ENCODE measurements at places on chromosomes 2 and 18.

DNA sequence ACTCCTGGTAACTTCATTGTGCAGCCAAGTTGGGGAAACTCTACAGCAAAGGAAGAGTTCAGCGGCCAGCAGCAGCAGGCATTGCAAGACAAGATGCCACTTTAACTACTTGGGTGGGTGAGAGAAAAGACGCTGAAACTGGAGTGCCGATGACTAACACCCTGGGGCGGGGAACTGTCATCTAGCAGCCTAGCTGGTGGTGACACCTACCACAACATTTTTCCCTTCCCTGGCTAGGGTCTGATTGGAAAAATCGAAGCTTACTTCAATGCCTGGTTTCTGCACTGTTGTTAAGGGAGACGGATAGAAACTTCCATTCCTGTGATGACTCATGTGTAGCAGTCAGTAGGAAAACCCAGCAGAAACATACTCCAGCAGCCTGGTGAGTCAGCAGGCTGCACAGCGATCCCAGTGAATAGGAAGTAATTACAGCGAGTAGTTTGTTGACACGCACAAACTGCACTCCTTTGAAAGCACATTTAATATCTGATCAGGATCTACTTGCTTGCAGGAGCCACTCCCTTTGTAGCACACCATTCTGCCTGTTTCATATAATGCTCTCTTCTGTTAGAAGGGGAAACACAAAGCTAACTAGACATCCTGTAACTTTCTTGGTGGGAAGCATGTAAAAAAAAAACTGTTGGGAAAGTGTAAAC, 62.1 kb upstream of the MAPRE2 start:
- peak; percentile 63 for DNase-seq

DNA sequence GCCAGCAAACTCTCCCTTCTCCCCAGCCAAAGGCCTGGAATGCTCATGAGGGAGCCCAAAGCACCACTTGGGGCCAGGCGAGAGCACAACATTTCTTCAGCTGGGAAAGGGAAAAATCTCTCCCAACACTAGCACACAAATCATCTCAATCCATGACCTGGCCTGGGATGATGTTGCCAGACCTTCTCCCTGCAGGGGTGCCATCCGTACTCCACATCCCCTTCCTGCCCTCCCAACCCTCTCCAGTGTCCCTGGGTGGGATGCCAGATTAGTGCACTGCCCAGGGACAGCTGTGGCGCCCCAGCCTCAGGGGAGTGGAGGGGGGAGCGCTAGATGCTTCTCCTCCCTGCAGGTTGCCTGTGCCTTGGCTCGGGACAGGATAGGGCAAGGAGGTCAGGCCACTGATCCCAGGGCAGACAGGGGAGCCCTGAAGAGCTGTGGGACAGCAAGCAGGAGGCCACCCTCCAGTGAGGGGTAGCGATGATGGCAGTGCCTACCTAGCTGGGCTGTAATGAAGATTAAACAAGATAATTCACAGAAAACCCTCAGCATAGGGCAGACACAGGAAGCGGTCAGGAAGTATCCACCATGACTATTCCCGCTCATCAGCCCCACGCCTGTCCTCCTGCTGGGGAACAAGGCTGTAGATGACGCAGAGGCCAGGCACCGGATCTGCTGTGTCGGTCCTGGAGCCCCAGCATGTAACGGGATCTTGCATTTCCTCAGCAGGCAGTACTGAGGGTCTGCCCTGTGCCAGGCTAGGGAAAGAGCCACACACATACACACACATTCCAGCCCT, 31.1 kb downstream of the SERTAD2 start:
- DNase-seq = no peak

DNA sequence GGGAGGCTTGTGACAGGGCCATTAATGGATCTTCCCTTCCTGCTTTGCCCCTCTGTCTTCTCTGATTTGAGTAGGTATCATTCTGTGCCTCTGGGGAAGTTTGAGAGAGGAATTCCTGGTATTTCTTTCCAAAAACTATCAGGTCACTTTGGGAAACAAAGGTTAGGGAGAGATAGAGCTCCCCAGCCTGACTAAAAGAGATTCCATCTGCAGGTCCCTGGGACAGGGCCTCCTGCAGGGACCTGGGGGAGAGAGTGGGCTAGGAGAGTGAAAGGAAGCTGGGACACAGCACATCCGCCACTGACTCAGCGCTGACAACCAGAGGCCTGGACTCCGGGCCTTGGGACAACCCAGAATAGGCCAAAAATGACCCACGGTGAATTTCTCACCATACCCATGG, 6.4 kb downstream of the GALNT14 start:
- no peak for DNase-seq

DNA sequence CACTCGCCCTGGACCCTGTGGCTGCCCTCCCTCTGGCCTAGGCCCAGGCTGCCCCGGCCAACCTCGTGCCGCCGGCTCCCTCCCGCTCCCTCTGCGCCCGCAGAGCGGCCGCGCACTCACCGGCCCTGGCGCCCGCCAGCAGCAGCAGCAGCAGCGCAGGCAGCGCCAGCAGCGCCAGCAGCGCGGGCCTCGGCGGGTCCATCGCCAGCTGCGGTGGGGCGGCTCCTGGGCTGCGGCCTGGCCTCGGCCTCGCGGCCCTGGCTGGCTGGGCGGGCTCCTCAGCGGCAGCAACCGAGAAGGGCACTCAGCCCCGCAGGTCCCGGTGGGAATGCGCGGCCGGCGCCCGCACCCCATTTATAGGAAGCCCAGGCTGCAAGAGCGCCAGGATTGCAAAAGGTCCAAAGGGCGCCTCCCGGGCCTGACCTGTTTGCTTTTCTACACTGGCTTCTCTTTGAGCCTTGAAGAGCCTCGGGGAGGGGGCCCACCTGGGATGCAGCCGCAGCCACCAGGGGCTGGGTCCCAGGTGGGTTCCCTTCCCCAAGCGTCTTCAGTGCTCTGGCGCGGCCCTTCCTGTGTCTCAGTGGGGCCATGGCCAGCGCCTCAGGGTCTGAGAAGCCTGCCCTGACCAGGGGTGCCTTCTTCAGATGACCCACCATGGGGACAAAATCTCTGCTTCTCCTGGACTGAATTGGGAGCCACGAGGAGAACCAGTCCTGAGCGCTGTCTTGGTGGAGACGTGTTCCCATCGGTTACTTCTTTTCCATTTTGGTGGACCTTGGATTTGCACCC, at the start of gene APOB:
Gene APOB, minus strand, starts transcription at position 330 of the 789 bp plus-strand sequence. Its CDS starts 128 bp downstream, at position 202.
- DNase-seq = peak; percentile 15

DNA sequence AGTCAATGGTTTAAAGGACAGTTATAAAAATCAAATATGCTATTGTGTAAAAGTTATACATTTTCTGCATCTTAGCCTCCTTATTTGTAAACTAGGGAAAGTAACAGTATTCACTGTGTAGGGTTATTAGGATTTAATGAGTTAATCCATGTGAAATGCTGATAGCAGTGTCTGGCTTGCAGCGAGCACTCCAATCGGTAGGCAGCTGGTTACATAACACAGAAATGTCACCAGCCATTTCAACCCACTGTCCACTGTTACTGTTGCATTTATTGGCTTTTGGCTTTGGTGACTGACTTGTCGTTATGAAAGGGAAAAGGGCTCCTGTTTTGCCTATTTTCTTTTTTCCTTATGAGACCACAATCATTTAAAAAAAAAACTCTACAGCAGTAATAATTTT, 38.9 kb downstream of the ID2 start:
- DNase-seq = no peak

DNA sequence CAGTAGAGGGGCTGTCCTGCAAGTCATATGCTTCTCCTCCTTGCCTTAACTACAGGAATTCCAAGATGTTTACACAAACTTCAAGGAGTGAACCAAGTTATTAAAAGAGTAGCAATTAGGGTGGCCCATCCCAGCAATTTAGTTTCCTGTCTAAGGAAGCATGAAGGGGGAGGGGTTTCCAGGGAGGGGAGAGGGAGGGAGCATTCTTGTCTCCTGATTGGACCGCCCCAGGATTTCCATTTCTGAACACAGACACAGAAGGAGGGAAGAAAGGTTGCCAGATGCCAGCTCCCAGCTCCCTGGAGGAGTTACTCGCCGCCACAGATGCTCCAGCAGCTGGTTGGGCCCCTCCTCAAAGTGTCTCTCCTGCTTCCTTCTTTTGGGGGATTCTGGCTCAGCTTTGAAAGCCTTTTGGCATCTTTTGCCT, 107.6 kb downstream of the TRIB2 start:
- no peak for DNase-seq

DNA sequence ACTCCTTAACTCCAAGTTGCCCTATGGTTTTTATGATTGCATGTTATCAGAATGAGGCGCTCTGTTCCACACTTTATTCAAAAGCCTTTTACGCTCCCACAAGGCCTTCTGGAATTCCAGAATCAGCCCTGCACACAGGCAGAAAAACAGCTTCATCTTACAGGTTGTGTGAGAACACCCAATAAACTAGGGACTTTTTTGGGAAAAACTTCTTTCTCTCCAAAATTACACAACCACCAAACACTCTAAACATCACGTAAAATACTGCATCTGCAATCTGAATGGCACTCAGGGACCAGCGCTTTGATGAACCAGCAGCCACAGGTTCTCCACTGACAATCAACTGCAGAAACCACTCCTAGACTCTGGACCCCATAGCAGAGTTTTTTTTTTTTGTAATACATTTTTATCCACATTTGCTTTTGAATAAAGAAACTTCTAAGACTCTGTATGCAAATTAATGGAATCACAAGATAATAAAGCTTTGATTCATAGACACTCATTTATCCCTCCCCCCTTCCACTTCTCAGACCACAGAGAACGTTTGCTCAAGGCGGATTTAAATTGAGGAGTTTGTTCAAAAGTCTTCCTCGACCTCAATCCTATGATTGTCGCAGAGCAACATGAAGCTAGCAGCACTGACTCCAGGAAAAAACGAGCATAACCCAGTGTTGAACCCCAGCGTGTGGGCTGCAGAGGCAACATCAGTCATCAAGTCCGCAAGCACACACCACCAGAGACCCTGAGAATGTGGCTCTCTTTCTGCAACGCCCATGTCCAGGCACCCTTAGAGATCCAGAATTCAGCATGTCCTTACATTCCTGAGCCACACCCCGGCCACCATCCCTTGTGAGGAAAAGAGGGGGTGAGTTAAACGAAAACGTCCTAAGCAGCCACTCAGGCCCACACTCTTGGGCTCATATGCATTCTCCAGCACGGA, 116.5 kb downstream of the MBP start:
- DNase-seq = peak; percentile 26

GRCh38 chr2:161825429-161825828, 201.2 kb downstream of the SLC4A10 start:
- no peak for DNase-seq

- DNase-seq = no peak
Measured at GRCh38 chr2:42195559-42195958, 26.4 kb downstream of the EML4 start.

DNA sequence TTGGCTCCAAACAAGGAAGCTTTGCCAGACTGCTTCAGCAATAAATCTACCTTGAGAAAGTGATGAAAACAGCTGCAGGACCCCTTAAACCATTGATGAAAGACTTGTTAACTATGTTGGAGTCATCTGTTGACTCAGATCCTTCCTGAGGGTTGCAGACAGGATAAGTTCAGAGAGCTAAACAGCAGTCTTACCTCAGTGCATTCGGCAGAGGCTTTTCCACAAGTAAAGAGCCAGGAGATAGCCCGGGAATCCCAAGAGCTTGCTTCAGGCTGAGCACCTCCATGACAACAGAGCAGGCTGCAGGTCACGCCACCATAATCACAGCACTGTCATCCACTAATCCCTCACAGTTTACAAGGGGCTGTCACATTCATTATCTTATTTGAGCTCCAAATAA, 23.7 kb downstream of the KIAA2012 start:
- no peak for DNase-seq

GRCh38 chr2:160742667-160743066, 249.1 kb upstream of the RBMS1 start:
- no peak for DNase-seq

GRCh38 chr2:213219816-213220215, 64.4 kb upstream of the SPAG16 start:
- DNase-seq = no peak

GRCh38 chr2:121076885-121077549, 208.0 kb downstream of the TFCP2L1 start:
- DNase-seq = no peak

GRCh38 chr2:16824472-16824871, 158.8 kb upstream of the CYRIA start:
- no peak for DNase-seq

DNA sequence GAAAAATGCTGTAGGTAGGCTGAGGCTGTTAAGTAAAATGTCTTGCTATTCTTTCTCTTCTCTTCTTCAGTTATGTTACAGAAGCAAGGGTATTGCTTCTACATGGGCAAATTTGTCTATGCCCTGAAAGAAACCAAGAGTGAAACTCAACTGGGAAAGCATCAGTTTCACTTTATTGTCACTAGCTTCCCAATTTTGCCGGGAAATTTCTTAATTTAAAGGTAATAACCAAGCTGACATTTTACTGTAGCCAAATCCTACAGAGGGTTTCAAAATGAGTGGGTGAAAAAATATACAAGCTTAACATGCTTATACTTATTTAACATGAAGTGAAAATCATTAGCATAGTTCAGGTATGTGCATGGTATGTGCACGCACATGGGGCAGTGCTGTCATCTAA, 3.2 kb downstream of the TANK start:
- no peak for DNase-seq

GRCh38 chr18:79402209-79402576, 6.5 kb downstream of the NFATC1 start:
- no peak for DNase-seq

- no peak for DNase-seq
Measured at GRCh38 chr2:113686537-113686936, 59.5 kb downstream of the RABL2A start.

GRCh38 chr18:55783921-55784320, 195.9 kb upstream of the TCF4 start:
- no peak for DNase-seq

DNA sequence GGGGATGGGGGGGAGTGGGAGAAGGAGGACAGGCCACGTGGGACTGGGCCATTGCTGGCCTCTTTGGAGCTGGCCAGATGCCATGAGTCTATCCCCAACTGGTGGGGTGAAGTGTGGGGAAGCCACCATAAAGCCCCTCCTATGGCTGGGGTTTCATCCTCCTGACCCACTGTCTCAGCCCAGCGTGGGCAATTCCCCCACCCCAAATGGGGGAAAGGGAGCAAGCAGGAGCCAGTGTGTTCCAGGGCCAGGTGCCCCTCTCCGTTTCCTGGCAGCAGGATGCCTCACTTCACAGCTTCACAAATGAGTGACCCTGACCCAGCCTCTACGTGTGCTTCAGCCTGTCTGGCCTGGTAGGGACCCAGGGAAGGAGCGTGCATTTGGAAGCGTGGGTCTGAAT, 474.7 kb upstream of the HS6ST1 start:
- no peak for DNase-seq

- no peak for DNase-seq
Measured at GRCh38 chr2:177165721-177166711, 46.6 kb upstream of the HNRNPA3 start.

- DNase-seq = no peak
Measured at GRCh38 chr2:172106108-172106961, 3.6 kb upstream of the DLX2 start.
